ENCODE measurements at places on chromosomes 1 and 21. TPM values are rescaled to one million over a fixed set of nuclear protein-coding genes. Genes with fewer than 3 reads are reported as not detected.

- no peak for DNase-seq
These were observed 1.4 kb downstream of the CSRP1 start for GRCh38 chr1:201505503-201505890.

The RBP7 gene
- 36.3 TPM for total RNA-seq

GRCh38 chr1:233470741-233471499, 143.0 kb upstream of the KCNK1 start:
- DNase-seq = no peak

The SELL gene
- not detected for total RNA-seq

DNA sequence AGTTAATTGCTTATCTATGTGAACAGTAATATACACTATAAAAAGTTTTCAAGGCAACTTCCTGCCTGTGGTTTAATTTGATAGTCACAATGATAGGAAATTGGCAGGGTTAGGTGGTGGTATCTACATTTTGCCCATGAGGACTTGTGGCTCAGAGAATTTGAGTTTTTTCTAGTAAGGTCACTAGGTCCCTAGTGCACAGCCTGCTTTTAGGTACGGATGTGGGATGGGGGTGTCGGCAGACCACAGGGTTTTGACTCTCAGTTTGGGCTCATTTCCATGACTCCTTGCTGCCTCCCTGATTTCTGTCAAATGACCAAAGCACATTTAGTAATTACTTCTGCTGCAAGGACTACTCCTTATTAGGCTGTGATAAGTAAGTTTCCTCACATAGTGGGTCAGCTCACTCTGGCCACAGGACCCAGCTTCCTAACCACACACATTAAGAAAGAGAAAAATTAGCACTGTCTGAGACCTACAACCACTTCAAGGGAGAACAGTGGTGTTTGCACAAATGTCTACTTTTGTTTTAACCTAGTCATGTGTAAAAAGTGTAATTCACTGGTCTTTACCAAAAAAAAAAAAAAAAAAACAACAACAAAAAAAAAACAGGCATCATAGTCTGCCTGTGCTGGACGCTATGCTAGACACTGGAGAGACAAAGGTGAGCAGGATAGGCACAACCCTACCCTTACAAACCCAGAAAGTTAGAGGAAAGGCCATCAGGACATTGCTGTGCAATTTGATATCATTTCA, 43.7 kb downstream of the MRPL39 start:
- no peak for DNase-seq

The GRIK1 gene
- 3.2 TPM for total RNA-seq

The CHODL gene
- 3.2 TPM for total RNA-seq

DNA sequence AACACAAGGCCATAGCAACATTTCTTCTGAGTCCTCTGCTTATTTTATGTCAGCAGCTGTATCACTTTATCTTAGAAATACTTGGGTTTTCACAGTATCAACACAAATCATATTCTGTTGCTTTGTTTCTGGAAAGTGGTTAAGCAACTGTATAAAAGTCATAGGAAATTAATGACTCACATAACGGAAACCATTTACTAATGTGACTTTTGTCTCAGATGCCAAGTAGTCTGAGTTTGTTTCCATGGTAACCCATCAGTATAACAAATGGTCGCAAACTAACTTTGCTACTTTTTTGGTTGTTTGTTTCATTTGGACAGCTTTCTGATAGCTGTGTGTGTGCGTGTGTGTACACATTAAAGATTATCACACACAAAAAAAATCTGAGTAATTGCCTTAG, 31.1 kb downstream of the EEIG2 start:
- no peak for DNase-seq
